ENCODE measurements at places on chromosomes 5 and 9. TPM values are rescaled to one million over a fixed set of nuclear protein-coding genes. Genes with fewer than 3 reads are reported as not detected.

Gene INSL6
- not detected for total RNA-seq

Gene PSAT1
- total RNA-seq: 182 TPM

Gene SPATA31E1
- not detected for total RNA-seq

Gene SPINK4
- not detected for total RNA-seq

Gene TICAM2
- total RNA-seq: 1.8 TPM

Gene NPR3
- 21.8 TPM for total RNA-seq

Measured in cardiac atrium fibroblast (primary cell).